Mesenteric fat pad (tissue), 1 donor: ENCODE measurements at places on chromosomes 1 and 21. TPM values are rescaled to one million over a fixed set of nuclear protein-coding genes. Genes with fewer than 3 reads are reported as not detected.

DNA sequence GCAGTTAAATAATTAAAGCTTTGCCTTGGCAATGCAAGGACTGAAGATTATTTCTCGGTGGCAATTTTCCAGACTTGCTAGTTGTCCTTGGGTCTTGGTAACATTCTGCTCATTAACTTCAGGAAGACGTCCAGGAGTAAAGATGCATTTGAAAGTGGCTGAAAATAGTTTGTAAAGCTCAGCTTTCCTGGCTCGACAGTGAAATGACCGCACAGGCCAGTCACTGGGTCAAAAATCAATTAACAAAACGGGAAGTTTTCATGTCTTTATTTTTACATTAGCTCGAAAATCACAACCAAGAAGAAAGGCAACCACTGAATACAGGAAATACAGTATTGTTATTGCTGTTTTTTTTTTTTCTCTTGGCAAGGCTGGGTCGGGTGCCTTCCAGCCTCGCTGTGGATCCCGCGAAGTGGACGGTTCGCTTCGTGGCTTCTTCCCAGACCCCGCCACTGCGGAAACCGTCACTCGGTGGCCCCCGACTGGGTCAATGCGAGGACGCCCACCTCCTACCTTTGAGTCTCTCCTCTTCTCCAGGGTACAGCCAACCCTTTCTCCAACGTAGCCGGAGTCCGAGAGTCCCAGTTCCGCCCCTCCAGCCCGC is 479 bp upstream of the SNX7 start:
- DNase-seq, result no peak

DNA sequence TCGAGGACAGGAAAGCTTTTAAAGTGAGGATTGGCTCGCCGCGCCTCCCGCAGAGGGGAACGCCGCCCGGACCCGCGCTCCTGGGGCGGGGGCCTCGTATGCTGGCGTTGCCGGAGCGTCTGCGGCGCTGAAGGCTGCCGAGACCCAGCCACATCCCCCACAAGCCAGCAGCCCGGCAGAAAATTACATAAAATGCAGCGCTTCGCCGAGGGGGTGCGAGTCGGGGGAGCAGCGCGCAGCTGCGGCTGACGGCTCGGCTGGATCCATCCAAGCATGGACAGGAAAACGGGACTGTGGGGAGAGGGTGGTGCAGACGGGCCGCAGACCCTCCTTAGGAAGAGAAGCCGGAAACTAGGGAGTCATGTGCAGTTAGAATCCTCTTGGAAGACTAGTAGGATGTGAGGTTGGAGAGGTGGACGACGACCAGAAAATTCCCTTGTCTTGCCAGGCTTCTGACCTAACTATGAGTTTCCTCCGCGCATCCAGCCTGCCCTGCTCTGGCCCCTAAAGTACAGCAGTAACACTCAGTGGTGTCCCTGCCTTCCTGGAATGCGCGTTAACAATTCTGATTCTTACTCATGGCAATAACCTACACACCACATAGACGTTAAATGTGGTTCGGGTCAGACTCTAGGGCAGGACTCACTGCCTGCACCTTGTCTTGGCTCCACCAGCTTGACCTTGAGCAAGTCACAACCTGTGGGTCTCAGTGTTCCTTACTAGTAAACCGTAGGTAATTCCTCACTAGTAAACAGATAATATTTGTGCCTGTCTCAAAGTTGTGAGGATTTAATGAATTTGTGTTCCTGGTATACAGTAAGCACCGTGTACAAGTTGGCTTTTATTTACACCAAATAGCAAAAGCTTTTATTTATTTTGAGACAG is 953 bp upstream of the BRWD1 start:
- DNase-seq, result no peak

DNA sequence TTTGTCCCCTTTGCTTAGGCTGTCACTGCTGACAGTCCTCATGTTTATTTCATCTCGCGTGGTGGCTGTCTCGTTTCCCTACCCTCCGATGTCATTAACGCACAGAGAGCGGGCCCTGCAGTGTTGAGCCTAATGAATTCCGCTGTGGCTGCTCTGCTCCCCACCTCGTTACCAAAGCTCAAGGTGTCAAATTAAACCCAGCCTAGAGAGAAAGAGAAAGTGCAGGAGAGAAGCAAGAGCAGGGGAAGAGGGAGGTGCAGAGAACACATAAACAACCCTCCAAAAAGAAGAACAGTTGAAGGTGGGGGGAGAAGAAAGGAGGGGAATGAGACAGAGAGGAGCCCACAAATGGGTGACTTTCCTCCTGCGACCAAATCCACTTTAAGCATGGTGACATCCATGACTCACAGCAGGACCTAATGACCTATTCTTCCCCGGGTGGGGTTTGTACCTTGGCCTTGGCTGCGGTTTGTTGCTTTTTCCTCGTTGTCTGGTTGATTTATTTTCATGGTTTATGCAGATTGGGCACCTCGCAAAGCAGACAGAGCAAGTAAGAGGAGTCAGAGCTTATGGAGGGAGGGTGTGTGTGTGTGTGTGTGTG is 92.5 kb downstream of the PBX1 start:
- DNase-seq, result no peak

GRCh38 chr1:231844986-231845502 is 218.5 kb downstream of the DISC1 start:
- DNase-seq, result no peak

DNA sequence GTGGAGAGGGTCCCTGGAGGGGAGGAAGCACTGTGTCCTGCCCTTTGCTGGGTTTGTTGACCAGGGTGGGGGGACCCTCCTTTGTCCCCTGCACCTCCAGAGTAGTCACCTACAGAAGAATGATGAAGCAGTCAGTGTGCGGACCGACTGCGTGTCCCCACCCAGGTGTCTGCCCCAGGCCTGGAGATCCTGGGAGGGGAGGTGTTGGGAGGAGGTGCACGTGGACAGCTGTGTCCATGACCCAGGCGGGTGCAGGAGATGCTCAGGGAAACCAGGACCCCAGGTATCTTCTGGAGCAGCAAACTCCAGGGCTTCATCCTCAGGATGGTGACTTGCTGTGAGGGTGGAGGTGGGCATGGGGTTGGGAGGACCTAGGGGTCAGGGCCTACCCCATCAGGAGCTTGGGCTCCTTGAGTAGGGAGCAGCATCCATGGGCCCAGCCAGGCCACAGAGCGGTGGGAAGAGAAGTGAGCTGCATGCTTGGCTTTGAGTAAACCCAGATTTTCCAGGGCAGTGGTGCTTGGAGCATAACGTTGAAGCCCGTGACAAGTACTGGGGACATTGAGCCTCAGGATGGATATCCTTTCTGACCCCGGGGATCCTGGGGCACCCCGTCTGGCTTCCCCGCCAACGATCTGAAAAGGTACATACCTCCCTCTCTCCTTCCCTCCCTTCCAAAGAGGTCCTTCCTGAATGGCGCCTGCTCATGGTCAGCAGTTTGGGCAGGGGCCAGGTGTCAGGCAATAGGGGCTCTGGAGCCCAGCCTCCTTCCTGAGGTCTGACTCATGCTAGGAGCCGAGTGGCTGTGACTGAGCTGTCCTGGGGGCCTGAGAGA is 13.7 kb downstream of the ACTRT2 start:
- DNase-seq, result peak; percentile 72

GRCh38 chr1:85850238-85850637 is 142.0 kb upstream of the ZNHIT6 start:
- DNase-seq, result no peak

ADAMTSL4 gene
- total RNA-seq, result 76.4 TPM

OR6K3 gene
- total RNA-seq, result not detected

LAMB3 gene
- total RNA-seq, result 35.6 TPM
